ENCODE measurements at places on chromosomes 11 and 22. TPM values are rescaled to one million over a fixed set of nuclear protein-coding genes. Genes with fewer than 3 reads are reported as not detected.

Gene HBD
- polyA plus RNA-seq, result 1.0 TPM

Gene KDM4F
- polyA plus RNA-seq, result not detected

DNA sequence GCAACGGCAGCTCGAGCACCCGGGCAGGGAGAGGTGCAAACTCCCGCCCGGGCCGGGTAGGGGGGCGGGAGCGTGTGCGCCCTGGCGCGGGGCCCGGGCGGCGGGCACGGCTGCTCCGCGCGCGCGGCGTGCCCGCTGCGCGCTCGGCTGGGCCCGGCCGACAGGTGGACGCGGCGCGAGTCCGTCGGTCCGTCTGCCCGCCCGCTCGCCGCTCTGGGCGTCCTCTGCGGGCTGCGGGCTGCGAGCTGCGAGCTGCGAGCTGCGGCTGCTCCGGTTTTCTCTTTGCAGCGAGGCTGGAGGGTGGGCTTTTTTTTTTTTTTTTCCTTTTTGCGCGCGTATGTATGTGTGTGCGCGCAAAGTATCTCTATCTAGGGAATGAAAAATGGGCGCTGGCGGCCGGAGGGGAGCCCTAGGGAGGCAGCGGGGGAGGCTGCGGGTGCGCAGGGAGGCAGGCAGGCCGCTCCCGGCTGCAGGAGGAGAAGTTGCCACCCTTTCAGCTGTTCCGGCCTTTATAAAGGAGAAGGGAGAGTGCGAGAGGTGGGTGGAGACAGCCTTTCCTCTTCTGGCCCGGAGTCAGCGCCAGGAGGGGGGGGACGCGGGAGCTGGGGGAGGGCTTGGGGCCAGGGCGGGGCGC is at the start of gene PDGFB:
Gene PDGFB (minus strand): TSS at position 487 of the 634 bp plus-strand sequence. CDS start 1,019 bp downstream, outside the sequence.
- DNase-seq, result no peak

- no peak for DNase-seq
Observed at GRCh38 chr11:11440144-11440543, 87.1 kb upstream of the CSNK2A3 start.

DNA sequence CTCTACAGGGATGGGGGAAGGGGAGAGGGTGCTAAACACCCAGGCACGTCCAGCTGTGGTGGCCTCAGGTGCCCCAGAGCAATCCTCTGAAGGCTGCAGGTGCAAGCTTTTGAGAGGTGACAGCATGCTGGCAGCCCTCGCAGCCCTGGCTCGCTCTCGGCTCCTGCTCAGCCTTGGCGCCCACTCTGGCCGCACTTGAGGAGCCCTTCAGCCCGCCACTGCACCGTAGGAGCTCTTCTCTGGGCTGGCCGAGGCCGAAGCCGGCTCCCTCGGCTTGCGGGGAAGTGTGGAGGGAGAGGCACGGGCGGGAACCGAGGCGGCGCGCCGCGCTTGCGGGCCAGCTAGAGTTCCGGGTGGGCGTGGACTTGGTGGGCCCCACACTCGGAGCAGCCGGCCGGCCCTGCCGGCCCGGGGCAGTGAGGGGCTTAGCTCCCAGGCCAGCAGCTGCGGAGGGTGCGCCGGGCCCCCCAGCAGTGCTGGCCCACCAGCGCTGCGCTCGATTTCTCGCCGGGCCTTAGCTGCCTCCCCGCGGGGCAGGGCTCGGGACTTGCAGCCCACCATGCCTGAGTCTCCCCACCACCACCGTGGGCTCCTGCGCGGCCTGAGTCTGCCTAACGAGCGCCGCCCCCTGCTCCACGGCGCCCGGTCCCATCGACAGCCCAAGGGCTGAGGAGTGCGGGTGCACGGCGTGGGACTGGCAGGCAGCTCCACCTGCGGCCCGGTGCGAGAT is 112.1 kb downstream of the TRIM29 start:
- DNase-seq, result no peak

- DNase-seq, result no peak
Observed at GRCh38 chr11:92550411-92550810, 325.8 kb downstream of the FAT3 start.
